Stomach (tissue), 19 donors: ENCODE measurements at places on chromosomes 1 and 21. TPM values are rescaled to one million over a fixed set of nuclear protein-coding genes. Genes with fewer than 3 reads are reported as not detected.

The GORAB gene
- 11.9 TPM for total RNA-seq

DNA sequence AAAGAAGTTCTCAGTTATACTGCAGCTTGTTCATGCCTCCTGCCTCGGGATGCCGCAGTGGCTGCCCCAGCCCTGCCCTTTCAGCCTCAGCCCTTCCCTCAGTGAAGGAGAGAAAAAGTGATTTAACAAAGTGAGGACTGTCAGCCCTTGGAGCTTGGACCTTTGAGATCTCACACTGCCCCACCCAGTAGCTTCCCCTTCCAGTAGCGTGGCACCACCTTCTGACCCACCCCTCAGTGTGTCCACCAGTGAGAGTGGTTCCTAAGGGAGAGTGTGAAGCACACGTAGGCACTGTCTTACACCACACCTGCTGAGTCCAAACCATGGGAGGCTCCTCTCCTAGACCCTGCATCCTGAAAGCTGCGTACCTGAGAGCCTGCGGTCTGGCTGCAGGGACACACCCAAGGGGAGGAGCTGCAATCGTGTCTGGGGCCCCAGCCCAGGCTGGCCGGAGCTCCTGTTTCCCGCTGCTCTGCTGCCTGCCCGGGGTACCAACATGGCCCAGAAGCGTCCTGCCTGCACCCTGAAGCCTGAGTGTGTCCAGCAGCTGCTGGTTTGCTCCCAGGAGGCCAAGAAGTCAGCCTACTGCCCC is at the start of gene CDA:
Gene CDA, plus strand, starts transcription at position 464 of the 592 bp plus-strand sequence. Its CDS starts 33 bp downstream, at position 497.
- no peak for DNase-seq

DNA sequence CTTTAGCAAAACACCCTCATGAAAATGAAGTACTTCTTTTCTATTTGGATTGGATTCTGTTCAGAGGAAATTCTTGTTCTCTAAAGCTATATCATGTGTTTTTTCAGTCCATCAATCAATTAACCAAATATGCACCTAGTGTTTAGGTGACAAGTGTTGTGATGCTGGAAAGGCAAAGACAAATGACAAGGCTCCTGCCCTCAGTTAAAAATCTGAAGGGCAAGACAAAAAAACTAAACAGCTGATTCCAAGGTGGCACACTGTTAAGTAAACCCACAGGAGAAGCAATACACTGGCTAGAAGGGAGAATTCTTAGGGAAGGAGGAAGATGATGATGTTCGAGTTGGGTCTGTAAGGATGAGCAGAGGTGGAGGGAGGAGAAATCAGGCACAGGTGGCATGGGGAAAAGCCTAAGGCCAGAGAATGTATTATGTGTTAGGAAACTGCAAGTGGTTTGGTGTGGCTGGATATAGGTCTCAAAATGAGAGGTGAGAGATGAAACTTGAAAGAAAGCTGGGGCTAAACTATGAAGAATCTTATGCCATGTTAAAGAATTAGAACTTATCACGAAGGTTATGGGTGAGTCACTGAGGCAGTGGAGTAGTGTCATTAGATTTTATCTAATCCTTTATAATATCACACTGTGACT is 51.8 kb upstream of the GFI1 start:
- no peak for DNase-seq

GRCh38 chr1:151187205-151187604 is 2.8 kb downstream of the VPS72 start:
- DNase-seq: no peak

- no peak for DNase-seq
These were observed 61.4 kb downstream of the PRKCZ start for GRCh38 chr1:2111674-2112035.

DNA sequence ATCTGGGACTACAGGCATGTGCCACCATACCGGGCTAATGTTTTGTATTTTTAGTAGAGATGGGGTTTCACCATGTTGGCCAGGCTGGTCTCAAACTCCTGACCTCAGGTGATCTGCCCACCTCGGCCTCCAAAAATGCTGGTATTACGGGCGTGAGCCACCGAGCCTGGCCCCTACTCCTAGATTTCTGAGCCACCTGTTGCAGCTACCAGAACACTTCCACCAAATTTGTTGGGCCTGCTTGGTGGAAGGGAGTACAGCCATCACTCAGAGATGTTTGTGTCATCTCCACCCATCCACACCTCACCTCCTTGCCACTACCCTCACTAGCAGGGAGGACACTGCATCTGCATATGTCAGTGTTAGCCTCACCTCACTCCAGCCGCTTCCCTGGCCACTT is 5.5 kb downstream of the RIMKLA start:
- DNase-seq: no peak

DNA sequence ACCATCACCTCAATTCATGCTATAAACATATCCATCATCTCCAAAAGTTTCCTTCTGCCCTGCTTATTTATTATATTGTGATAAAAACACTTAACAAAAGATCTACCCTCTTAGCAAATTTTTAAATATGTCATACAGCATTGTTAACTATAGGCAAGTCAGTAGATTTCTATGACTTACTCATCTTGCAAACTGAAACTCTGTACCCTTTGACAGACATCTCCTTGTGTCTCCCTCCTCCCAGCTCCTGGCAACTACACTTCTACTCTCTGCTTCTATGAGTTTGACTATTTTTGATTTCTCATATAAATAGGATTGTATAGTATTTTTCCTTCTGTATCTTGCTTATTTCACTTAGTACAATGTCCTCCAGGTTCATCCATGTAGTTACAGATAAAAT is 174.8 kb downstream of the TNFSF18 start:
- no peak for DNase-seq

DNA sequence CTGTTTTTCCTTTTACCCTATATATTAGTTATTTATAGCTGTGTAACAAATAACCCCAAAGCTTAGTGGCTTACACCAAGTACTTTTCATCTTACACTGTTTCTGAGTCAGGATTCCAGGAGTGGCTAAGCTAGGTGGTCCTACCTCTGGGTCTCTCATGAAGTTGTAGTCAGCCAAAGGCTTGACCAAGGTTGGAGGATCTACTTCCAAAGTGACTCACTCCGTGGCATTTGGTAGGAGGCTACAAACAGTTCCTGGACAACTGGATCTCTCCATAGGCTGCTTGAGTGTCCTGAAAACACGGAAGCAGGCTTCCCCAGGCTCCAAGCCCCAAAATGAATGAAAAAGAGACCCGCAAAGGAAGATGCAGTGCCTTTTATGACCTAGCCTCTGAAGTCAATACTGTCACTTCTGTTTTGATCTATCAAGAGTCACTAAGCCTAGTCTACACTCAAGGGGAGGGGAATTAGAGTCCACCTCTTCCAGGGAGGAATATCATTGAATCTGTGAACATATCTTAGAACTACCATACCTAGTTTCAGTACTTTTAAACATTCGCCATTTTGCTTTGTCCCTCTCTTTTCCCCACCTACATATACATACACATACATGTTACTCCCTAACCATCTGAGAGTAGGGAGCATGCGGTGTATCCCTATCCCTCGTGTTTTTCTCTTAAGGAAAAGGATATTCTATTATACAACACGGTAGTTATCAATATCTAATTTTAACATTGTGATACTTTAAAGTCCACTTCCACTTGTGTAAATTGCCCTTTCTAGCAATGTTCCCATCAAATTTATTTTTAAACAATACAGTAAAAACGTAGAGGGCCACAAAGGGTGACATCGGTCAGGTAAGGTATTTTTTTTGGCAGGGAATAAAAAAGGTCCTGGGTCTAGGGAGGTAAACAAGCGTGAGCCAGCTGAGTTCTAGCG is 67.2 kb downstream of the SLC35A3 start:
- no peak for DNase-seq

DNA sequence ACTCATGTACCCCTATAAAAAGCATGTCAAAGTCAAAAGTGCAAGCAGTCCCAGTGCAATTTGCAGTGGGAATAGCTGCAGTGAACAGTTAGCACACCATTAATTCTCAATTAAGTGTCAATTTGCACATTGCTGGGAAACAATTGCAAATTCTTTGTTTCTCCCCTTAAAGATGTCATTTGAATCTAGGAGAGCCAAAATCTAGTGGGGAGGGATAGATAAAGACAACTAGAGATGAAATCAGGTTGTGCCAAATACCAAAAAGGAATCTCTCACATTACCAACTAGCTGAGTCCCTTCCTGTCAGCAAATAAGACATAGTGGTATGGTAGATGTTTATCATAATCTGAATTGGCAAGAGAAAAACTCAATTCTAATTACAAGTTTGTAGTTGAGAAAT is 330.7 kb downstream of the NUF2 start:
- no peak for DNase-seq
